ENCODE measurements at places on chromosomes 1 and 21.

DNA sequence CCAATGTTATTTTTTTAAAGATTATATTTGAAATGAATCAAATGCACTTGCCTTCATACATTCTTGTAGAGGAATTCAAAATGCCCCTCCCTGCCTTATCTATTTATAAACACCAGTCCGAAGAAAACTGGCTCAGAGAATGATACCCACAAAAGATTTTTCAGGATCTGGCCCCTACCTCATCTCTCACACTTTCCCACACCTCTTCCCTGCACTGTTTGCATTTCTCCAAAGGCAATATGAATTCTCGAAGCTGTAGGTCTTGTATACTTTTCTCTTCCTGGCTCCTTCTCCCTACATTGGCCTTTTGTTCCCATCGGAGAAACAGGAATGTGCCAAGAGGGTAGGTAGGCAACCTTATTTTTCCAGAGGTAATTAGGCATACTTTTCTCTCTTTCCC lies 12.0 kb upstream of the CCDC190 start:
- no peak for DNase-seq

DNA sequence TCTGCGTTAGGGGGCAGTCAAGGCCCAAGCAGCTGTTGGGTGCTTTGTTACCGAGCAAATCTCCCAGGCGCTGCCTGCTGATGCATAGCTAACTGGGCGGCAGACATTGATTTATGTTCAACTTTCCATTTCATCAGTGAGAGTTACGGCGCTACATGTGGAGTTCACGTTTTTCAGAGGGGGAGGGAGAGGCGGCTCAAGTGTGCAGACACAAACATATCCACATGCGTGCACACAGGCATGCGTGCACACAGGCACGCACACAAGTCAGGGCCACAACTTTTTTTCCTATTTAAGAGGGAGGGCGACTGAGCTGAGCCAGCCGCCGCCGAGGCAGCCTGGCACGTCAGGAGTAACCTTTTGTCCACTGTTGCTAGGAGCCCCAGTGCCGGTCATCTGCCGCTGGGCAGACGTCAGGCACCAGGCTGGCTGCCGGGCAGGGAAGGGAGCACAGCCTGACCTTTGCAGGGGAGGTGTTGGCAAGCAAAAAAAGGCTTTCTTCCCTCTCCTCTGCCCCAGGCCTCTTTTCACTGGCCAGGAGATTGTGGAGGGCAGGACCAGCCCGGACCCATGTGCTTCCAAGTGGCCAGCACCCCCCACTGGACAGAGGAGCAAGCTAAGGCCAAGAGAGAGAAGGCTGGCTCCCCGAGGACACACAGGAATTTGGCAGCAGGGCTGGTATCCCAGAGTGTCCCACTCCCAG lies 73.3 kb downstream of the MRPL37 start:
- no peak for DNase-seq

GRCh38 chr1:203210988-203211387 lies 18.5 kb downstream of the CHIT1 start:
- DNase-seq, result no peak

- no peak for DNase-seq
Observed at GRCh38 chr1:162219461-162219860, 150.0 kb downstream of the NOS1AP start.

DNA sequence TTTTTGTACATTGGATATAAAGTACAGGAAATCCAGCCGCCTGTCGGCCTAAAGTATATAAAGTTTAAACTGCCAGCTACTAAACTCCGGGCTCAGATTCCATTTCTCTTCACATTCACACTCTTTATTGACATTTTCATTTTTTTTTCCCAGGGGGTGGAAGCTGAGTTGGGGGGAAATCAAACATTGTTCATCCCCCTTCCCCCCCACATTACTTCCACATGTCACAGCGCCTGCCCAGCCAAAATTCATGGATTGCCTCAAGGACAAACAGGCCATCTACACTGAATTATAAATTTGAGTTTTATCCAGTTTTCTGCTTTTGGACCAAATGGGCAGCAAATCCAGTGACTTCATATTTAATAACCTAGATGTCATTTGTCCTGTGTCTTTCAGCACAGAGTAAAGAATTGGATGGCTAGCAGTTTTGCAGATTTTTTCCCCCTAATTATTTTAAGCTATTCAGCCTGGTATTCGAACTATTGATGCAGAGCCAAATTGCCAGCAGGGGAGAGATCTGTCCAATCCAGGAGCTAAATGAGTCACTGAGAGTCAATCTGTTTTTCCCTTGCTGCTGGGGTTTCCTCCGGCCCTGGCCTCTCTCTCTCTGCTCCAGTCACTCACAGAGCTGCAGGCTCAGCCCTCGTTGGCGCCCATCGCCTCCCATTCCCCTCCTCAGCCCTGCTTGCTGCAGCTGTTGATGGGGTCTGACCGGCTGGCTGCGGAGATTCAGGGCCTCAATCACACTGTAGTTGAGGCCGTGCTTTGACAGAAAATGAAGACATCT lies 98.0 kb downstream of the LMO4 start:
- DNase-seq, result no peak
